ENCODE measurements at places on chromosomes 5 and 9.
A peak's percentile ranks its signal among the peaks of the same experiment; 100 is the strongest.

- no peak for DNase-seq
Observed at GRCh38 chr9:131736431-131736830, 3.4 kb downstream of the RAPGEF1 start.

DNA sequence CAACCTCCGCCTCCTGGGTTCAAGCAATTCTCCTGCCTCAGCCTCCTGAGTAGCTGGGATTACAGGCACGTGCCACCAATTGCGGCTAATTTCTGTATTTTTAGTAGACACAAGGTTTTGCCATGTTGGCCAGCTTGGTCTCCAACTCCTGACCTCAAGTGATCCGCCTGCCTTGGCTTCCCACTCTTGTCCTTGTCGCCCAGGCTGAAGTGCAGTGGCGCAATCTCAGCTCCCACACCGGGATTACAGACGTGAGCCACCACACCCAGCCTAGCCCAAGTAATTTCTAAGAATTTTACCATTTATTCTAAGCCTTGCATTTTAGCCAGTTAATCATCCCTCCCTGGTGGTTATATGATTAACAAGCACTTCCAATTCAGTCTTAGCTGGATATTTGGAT, 11.0 kb downstream of the NAIP start:
- no peak for DNase-seq

GRCh38 chr9:135887021-135887507, 20.3 kb downstream of the CAMSAP1 start:
- no peak for DNase-seq

DNA sequence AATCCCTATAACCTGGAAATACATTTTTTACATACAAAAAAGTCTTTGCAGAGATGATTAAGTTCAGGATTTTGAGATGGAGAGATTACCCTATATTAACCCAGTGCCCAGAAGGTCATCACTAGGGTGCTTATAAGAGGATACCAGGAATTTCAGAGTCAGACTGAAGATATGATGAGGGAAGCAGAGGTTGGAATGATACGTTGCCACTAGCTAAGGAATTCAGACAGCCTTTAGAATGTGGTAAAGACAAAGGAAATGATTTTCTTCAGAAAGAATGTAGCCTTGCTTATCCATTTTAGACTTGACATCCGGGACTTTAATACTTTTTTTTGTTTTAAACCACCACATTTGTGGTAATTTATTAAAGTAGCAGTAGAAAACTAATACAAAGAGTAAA, 2176.8 kb upstream of the C9orf72 start:
- no peak for DNase-seq

DNA sequence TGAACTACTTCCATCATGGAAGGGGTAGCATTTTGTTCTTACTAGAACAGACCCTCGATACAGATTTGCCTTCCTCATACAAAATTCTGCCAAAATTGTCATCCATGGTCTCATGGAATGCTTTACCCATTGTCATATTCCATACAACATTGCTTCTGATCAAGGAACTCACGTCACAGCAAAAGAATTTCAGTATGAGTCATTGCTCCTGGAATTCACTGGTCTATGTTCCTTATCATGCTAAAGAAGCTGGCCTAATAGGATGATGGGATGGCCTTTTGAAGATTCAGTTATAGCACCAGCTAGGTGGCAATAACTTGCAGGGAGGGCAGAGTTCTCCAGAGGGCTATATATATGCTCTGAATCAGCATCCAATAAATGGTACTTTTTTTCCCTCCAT, 18.2 kb upstream of the FNIP1 start:
- peak; percentile 24 for DNase-seq

- no peak for DNase-seq
Observed at GRCh38 chr9:91572044-91572443, 148.4 kb upstream of the NFIL3 start.

GRCh38 chr5:80865551-80865950, 94.6 kb upstream of the RASGRF2 start:
- DNase-seq: no peak

GRCh38 chr5:160198841-160199409, 30.4 kb upstream of the FABP6 start:
- no peak for DNase-seq

DNA sequence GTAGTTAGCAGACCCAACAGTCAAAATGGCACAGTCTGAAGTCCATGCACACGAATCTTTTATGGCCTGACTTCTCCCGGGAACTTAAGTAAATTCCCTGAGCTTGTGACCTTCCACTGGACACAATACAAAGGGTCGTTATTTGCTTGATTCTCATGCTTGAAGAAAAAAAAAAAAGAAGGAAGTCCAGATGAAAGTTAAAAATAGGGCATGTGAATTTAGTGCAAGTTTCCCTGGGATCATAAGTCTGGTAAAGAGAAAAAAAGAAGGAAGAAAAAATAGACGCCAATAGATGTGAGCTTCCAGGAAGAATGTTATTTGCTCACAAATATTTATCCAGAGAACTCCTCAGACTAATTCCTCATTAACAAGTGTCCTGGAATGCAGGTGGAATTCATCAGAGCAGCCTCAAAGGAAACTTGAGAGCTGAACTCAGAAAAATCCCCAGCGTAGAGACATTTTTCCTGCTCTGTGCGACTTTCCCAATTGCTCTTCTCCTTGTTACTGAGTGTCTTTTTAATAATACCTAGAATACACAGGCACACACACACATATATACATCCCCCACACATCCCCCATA, 616.3 kb downstream of the EBF1 start:
- no peak for DNase-seq

DNA sequence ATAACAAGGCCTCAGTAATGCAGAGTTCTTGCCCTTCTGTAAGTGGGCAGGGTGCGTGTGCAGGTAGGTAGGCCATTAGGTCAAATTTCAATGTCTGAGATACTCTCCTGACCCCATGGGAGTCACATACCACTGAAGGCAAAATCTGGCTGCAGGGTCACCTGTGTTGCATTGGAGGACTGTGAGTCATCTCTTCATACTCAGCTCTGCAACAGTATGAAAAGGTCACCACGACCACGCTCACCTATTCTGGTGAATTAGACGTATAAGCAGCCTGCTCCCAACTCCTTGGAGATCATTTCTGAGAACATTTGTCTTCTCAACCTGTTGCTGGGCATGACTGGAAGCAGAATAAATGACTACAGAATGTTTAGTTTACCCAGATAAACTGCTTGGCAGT, 599.8 kb downstream of the PDE4D start:
- DNase-seq: peak; percentile 24

DNA sequence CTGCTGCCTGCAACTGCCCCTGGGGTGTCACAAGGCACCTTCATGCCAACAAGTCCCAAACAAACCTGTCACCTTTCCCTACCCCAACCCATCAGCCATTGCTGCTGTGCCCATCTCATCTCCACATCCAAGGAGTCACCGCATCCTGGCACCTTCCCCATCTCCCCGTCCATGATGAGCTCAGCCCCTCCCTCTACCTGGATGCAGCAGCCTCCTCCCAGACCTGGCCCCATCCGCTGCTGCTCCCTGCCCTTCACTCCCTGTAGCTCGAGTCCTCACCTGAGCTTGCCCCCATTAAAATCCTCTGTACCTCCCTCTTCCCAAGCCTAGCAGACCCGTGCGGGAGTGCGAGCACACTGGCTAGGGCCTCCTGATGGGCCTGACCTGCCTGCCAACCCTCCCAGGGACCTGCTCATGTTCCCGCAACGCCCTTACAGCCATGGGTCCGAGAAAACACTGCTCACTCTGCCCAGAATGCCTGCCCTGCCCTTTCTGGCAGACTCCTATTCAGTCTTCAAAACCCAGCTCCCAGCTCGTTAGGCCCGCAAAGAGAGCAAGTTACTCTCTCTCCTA, 110.6 kb downstream of the ADAMTS2 start:
- no peak for DNase-seq

DNA sequence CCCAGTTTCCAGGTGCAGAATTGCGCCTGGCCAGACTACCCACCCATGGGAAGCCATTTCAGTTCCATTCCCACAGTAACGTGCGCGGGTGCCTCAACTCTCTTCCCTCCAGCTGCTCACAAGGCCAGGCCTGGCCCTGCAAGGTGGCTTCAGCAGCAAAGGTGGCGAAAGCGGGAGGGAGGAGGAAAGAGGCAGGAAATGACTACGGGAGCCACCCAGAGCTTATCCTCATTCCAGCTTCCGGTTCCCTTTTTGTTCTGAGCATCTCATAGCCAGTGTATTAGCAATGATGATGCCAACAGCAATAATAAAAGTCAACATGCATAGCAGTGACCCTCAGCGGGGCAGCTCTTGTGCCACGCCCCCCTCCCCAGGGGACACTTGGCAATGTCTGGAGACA, 101.5 kb upstream of the BOD1 start:
- DNase-seq: no peak

DNA sequence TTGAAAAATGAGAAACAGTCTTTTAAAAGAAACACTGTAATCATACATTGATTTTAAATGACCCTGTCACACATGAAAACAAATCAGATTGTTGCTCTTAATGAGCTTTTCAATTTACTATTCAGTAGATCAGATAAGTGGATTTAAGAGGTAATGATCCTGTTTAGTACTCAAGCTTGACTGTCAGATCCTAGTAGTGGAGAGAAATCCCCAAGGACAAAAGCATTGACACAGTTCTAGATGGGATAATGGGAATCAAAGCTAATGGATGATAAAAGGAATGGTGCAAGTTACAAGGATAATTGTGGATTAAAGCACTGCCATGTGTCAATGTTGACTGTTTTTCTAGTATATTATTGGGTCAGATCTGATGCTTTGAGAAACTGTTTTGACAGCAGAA, 142.3 kb upstream of the TLX3 start:
- no peak for DNase-seq

- DNase-seq: no peak
Observed at GRCh38 chr5:52491071-52491787, 296.5 kb upstream of the ITGA1 start.

DNA sequence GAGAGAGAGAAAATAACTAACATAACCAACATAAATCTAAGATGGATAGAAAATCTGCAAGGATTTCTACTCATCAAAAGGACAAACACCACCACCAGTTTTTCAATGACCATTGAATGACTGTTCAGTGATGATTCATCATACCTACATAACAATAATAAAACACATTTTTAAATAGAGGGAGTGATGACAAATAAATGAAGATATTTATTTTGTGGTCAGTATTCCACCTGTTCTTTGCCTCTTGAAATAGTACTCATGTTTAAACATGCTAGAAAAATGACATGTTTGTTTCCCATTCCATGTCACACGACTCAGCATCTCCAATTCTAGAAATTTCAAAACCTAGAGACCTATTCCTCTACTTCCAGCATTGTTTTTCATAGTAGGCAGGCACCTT, 34.6 kb upstream of the ADAMTS16 start:
- no peak for DNase-seq

DNA sequence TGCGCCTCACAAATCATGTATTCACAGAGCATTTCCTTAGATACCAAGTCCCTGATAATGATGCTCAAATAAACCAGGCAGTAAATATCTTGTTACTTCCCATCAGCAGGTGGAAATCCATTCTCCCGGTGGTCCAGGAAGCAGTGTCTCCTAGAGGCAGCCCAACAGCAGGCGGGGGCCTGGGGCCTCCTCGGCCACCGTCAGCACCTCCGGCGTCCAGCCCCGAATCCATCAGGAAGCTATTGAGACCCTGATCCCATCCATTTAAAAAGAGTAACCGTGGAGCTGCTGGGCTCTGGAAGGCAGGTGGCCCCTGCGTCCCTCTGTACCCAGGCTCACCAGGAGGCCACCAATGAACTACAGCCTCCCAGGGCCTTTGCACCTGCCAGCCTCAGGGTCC, 54.0 kb downstream of the VAV2 start:
- no peak for DNase-seq

GRCh38 chr9:33177639-33178038, 10.5 kb upstream of the B4GALT1 start:
- DNase-seq: no peak

DNA sequence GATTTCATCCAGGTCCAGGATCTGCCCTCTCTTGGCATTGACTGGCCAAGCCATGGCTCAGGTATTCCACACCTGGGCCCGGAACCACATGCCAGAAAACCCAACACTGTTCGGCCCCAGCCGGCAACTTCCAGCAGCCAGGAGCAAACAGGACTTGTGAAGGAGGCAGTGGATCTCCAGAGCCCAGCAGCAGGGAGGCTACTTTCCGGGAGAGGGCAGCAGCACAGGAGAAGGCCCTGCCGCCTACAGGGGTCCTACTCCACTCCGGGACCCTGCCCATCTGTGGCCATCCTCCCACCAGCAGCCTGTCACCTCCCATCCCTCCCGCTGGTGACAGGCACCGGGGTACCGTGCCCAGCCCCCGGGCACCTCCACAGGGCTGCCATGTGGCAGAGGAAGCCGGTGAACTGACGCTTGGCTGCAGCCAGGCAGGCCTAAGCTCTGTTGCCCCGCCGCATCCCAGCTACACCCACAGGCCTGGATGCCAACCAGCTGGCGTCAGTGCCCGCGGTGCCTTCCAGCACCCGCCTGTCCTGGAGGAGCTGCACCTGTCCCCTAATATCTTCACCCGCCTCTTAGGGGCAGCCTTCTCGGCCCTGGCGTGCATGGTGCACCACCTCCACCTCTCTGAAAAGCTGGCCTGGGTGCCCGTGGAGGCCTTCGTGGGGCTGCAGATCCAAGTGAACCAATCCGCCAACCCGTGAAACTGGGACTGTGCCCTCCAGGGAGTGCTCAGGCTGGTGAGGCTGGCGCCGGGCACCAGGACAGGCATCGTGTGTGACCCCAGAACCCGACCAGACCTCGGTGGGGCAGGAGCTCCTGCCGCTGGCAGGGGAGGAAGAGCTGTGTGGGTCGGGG, 18.9 kb upstream of the SLC30A5 start:
- DNase-seq: peak; percentile 11

DNA sequence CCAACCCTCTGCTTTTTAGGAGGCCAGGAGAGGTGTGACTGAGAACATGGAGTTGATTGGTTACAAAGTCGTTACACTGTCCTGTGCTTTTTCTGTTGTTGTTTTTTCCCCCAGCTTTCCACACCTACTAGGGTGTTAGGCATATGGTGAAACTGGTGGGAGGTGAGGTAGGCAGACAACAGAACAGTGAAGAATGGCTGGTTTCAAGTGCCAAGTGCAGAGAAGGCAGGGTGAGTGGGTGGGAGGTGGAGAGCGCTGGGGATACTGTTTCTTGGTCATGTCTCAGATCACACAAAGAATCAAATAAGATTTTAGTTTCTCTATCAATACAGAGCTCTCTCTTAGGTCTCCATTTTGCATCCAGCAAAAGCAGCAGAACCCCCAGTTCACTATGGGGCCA, 2.2 kb upstream of the SPTAN1 start:
- DNase-seq: no peak

DNA sequence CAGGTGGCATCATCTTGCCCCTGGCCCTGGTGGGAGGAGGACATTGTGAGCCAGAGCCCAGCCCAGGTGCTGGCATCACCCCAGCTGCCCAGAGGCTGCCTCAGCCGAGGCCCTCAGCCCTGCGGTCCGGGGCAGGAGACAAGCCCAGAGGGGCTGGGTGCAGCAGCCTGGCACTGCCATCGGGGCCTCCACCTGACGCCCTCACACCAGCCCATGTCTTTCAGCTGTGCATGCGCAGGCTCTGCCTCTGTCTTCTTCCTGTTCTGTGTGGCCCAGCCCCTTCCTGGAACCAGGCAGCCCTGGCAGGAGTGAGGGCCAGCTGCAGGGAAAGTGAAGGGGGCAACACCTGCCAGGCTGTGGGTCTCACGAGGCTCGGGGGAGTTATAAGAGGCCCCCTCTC, 4.8 kb upstream of the CEL start:
- no peak for DNase-seq

All from Calu3 (cell line).